ENCODE measurements at places on chromosomes 1 and 21. TPM values are rescaled to one million over a fixed set of nuclear protein-coding genes. Genes with fewer than 3 reads are reported as not detected.
A peak's percentile ranks its signal among the peaks of the same experiment; 100 is the strongest.

- no peak for DNase-seq
Observed at GRCh38 chr21:46002841-46003574, 21.4 kb downstream of the COL6A1 start.

DNA sequence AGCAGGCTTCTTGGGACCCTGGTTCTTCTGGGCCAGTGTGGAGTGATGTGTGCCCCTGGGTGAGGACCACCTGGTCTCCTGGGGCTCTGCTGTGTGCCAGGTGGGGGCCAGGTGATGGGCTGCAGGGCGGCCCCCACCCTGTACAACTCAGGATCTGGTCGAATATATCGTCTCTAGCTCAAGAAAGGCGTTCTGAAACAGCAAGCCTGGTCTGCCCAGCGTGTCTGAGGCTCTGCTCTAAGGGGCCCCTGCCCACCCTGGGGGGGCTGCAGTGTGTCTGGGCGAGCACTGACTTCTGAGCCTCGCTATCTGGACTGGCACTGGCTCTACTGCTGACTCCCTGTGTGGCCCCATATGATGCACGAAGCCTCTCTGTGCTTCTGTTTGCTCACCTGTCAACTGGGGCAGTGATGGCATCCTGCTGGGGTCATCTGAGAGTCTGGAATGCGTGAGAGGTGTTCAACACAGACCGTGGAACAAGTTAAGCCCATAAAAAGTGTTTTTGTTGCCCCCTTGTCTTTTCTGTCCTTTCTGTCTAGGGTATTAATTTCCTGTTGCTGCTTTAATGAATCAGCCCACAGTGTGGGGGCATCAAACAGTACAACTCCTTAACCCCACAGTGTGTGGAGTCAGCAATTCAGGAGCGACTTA lies 56.0 kb upstream of the TRAPPC10 start:
- DNase-seq = no peak

HMGN2 gene
- 367 TPM for total RNA-seq

DNA sequence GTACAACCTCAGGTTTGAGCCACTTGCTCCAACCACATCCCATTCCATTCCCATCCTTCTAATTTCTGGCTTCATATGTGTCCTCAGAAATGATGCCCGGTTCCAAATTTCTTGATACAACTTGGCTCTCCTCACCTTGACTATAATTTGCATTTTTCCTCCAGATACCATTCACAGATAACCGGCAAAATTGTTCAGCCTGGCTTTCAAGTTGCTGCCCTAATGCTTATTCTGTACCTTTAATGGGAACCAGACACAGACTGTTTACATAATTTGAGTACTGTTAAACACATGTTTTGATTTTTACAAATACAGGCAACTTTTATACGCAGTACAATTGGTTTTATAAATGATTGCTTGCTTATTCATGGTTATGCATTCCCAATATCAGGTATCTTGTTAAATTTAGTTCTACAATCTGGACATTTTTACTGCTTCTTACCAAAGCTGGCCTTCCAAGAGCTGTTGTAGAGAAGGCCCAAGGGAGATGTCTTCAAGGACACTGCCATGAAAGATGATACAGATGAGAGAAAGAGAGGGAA lies 649.5 kb upstream of the CAMK1G start:
- DNase-seq = no peak

- DNase-seq = no peak
Observed at GRCh38 chr1:10292188-10292587, 81.8 kb downstream of the KIF1B start.

- no peak for DNase-seq
Observed at GRCh38 chr1:86470859-86471258, 2.1 kb downstream of the CLCA1 start.

GRCh38 chr1:206447422-206447765 lies 22.9 kb upstream of the IKBKE start:
- DNase-seq = no peak

ACOT11 gene
- 2.5 TPM for total RNA-seq

- DNase-seq = no peak
Observed at GRCh38 chr21:18468790-18469189, 65.2 kb upstream of the TMPRSS15 start.

GRCh38 chr1:10901091-10901890 lies 104.8 kb upstream of the CASZ1 start:
- DNase-seq = no peak

PTGS2 gene
- total RNA-seq = 4.8 TPM

DNA sequence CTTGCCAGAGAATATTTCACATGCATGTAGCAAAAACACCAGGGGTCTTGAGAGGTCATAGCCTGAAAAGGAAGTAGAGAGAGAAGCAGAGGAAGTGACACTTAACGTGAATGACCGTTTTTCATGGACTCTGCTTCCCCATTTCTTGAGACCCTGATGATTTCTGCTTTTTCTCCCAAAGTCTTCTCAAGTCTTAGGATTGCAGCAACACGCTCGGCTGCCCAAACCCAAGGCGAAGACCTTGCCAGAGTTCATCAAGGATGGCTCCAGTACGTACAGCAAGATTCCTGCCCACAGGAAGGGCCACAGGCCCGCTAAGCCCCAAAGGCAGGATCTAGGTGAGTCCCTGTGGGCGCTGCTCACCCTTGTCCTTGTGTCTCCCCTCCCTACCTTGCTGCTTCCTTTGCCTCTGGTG lies 12.8 kb downstream of the THEMIS2 start:
- no peak for DNase-seq

DNA sequence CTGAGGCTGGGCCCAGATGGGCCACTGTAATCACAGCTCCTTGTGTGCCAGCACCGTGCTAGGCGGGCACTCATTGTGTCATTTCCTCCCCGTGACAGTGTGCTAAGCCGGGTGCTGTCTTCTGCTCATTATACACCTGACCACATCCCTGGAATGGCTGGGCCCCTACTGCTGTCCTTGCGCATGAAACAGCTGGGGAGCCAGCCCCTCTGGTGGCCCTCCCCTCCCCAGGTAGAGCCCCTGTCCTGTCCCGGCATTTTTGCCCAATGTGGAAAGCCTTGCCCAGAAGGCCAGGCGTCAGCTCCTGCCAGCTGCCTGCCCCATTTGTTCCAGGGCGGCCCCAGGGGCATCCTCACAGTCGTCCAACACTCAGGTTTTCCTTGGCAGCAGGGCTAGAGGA lies 107.4 kb upstream of the CASZ1 start:
- DNase-seq = no peak

PTPRU gene
- total RNA-seq = 7.0 TPM

DNA sequence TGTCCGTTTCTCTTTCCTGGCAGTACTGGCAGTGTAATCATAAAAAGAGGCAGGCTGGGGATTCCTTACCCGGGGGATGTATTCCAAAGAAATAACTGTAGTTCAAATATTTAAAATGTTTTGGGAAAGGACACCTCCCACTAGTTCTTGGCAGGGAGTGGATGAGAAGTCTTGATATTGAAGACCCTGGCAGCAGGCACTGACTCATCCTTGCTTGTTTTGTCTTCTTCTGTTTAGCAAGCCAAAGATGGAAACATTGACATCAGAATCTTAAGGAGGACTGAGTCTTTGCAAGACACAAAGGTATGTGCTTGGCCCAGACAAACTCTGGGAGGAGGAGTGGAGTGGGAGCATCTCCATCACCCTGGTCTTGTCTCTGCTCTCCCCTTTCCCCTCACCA lies 639 bp downstream of the IL20 start:
- peak; percentile 51 for DNase-seq

ACKR1 gene
- not detected for total RNA-seq

GRCh38 chr1:40078512-40079333 lies 18.3 kb downstream of the PPT1 start:
- peak; percentile 46 for DNase-seq

ADORA3 gene
- not detected for total RNA-seq

DNA sequence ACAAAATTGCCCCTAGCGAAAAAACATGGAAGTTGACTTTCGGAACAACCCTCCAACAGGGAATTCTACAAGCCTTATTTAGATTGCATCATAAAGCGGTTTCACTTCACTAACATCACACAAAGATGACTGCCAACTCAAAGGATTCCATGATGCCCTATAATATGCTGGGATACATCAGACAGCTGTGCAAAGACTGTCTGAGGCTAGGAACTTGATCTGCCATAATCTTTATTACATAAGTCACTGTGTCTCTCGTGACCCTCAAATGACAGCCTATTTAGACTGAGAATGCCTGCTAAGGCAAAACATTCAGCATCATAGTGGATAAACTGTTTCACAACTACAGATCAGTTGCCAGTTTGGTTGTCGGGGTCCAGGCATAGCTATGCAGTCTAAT lies 23.8 kb downstream of the FH start:
- DNase-seq = peak; percentile 8

- peak; percentile 42 for DNase-seq
Observed at GRCh38 chr21:26800970-26801431, 44.2 kb downstream of the ADAMTS1 start.

PAX7 gene
- total RNA-seq = not detected

MTARC1 gene
- total RNA-seq = 0.28 TPM

GRCh38 chr1:54794451-54795355 lies 6.4 kb downstream of the TTC22 start:
- peak; percentile 4 for DNase-seq

ERG gene
- total RNA-seq = not detected

DNA sequence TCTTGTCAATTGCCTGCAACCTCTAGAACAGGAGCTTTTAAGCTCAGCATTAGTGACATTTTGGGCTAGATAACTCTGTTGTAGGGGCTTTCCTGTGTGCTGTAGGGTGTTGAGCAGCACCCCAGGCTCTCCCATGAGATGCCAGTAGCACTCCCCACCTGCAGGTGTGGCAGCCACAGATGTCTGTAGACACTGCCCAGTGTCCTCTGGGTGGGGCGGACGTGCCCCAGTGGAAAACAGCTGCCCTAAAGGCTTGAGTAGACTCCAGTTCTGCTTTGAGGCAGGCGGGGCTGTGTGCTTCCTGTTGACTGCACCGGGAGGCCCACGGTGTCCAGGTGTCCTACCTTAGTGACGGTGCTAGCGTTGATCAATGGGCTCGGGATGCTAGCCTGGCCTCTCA lies 16.9 kb upstream of the PWP2 start:
- DNase-seq = no peak

- peak; percentile 50 for DNase-seq
Observed at GRCh38 chr1:228664399-228664914, 70.8 kb upstream of the RHOU start.

DNA sequence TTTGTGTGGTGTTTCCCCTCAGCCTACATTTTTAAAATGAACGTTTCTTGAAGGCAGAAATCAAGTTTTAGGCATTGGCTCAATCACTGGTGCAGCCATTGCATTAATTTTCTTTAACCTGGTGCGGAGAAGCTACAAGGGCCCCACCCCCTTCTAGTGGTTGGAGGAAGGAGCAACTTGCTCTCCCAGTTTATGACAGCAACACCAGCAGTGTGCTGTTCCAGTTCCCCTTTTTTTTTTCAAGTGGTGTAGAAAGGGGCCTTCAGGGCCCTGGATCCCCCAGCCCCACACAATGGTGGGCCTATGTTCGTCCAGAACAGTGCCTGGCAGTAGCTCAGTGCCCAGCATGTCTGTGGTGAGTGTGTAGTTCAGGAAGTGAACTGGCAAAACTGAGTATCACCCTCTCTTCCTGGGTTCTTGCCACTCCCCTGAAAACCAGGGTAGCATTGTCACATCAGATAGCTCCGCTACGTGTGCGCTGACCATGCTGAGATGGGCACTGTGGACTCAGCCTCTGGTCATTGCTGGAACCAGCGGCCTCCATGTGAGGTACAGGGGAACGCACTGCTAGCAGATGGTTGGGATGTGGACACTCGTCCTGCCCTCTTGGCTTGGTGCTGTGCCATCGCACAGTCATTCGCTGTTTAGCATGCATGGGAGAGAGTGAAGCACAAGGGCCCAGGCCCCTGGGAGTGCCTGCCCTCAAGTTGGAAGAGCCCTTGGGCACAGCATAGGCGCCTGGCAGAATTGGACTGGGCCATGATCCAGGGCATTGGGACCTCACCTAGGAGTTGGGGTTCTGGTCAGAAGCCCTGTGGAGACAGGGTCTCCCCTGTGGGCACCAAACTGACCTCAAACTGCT lies 7.2 kb downstream of the ARF1 start:
- DNase-seq = no peak

CMPK1 gene
- 75.3 TPM for total RNA-seq

CACHD1 gene
- total RNA-seq = 5.9 TPM

DNA sequence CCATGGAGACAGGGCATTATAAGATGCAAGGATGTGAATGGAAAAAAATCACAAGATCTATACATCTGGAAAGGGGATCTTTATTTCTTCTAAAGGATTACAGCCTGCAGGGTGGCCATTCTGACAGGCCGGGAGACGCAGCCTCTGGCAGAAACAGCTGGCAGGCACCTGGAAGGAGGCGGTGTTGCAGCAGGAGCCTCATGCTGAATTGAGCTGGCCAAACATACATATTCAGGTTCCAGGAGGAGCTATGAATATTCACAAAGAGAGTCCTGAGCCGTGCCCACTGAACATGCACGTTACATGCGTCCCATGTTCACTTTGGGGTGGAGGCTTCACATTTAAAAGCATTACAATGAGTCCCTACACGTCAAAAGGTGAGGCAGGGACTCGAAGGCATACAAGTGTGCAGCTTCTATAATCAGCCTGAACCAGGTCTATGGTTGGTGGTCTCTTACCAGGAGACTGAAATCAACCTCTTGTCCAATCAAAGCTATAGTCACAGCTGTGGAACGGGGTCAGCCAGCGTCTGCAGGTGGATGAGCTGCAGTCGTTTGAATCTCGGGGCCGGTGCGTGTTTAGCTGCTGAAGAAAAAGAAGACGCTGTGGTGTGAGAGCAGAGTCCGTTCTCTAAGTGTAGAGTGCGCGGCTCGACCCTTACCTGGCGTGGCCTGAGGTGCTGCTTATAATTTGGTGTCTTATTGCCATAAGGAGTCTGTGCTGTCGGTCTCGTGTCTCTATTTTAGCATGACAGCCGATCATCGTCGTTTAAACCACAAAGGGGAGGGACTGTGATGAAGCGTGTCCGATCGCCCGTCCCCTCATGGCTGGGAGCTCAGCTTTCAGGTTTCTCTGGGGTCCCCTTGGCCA lies 183.0 kb downstream of the ETS2 start:
- DNase-seq = no peak

DNA sequence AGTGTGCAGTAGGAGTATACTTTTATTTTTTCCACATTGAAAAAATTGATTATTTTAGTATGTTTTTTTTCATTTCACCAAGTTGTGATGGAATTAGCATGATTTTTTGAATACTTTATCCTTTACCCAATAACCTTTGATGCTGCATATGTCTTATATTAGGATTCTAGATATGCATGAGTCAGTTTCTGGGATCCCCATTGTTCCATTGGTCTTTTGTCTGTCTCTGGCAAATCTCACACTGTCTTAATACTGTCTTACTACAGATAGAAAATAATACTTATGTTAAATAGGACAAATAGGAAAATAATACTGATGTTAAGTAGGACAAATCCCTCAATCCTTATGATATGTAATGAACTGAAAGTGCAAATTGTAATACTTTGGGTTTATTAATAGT lies 54.3 kb upstream of the ASB17 start:
- no peak for DNase-seq

PALMD gene
- 1.1 TPM for total RNA-seq

- DNase-seq = no peak
Observed at GRCh38 chr1:31780632-31781031, 16.5 kb upstream of the ADGRB2 start.

DNA sequence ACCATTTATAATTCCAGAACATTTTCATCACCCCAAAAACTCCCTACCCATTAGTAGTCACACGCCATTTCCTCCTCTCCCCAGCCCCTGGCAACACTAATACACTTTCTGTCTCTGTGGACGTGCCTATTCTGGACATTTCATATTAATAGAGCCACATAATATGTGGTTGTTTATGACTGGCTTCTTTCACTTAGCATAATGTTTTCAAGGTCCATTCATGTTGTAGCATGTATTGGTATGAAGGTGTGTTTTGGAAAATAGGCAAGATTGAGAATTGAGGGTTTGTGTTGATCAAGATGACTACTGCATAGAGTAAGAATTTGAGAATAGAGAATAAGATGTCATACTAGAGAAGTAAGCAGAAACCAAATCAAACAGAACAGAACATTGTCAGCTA lies 67.5 kb downstream of the ZFYVE9 start:
- DNase-seq = no peak
